ENCODE measurements at places on chromosomes 2 and 18.

DNA sequence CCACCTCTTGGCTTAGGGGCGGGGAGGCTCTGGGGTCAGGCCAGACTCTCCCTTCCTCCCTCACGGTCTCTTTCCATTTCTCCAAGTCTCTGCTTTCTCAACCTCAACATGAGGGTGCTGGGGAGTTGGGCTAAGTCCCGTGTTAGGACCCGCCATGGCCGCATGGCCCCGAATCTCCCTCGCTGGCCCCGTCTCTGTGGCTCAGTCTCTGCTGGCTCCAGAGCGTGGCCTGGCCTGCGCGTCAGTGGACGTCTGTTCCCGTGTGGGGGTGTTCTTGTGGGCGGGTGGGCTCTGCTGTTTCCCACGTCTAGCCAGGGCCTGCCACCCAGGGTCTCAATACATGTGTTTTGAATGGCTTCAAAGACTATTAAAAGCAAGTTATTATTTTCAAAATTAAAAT lies 12.4 kb downstream of the ALLC start:
- no peak for DNase-seq

- no peak for DNase-seq
Observed at GRCh38 chr2:58727981-58728656, 487.0 kb upstream of the FANCL start.

GRCh38 chr2:209872675-209873074 lies 101.0 kb downstream of the UNC80 start:
- no peak for DNase-seq

DNA sequence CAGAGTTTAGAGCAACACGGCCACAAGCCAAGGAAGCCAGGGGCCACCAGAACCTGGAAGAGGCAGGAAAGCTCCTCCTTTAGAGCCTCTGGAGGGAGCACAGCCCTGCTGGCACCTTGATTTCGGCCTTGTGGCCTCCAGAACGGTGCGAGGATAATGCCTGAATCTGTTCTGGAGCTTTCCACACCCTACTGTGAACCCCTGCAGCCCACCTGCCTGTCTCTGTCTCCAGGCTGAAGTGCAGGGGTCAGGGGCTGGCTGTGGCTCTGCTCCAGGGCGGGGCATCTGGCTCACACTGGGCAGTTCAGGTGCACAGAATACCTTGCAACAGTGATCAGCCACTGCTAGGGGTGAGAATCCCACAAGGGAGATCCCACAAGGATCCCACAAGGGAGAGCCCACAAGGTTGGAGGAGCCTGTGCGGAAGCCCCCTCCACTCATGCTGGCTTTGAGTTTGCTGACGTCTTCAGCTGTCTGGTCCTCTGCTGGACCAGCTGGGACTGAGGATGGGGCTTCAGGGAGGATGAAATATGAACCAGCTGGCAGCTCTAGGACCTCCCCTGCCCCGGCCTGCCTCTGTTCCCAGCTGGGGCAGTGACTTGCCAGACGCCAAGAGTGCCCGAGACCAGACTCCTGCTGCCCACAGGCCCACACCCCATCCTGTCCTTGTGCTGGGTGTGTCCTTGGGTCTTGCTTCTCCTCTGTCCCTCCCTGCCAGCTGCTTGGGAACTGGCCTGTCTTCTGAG lies 56.4 kb upstream of the OTOS start:
- no peak for DNase-seq

Data from NCI-H748 treated with DMSO at 0.1 percent for 48 hours (cell line).